Suprapubic skin (tissue), 4 donors: ENCODE measurements at places on chromosomes 5 and 9. TPM values are rescaled to one million over a fixed set of nuclear protein-coding genes. Genes with fewer than 3 reads are reported as not detected.
A peak's percentile ranks its signal among the peaks of the same experiment; 100 is the strongest.

Gene CD180
- total RNA-seq: 0.11 TPM

Gene CDKN2B-AS1
- total RNA-seq: 0.59 TPM

Gene C9
- not detected for total RNA-seq

Gene SOX30
- total RNA-seq: not detected

Gene F12
- 4.3 TPM for total RNA-seq

Gene ENHO
- 4.0 TPM for total RNA-seq

Gene SOHLH1
- total RNA-seq: not detected

Gene PURA
- total RNA-seq: 19.0 TPM

Gene B4GALT1
- 55.7 TPM for total RNA-seq

Gene GCNT4
- 3.6 TPM for total RNA-seq

GRCh38 chr9:132800038-132800648 lies 77.9 kb downstream of the AK8 start:
- DNase-seq: no peak

DNA sequence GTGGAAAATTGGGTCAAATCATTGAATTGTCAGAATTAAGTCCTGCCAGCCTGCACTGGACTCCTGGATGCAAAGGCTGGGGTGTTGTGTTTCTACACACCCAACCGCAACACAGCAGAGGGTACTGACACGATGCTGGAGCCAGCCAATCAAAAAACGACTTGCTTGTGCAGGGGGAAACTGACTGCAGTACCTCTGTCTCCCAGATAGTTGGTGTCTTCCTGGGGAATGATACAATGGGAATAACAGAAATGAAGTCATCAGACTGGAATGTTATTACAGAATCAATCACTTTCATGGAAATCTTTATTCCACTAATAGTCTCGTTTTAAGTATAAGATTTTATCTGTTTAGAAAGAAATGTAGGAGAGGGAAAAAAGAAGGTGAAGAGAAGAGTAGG lies 330.3 kb downstream of the MLLT3 start:
- DNase-seq: no peak

GRCh38 chr9:15139469-15139868 lies 167.5 kb downstream of the TTC39B start:
- no peak for DNase-seq

- DNase-seq: no peak
Observed at GRCh38 chr9:100170085-100170484, 71.0 kb downstream of the INVS start.

DNA sequence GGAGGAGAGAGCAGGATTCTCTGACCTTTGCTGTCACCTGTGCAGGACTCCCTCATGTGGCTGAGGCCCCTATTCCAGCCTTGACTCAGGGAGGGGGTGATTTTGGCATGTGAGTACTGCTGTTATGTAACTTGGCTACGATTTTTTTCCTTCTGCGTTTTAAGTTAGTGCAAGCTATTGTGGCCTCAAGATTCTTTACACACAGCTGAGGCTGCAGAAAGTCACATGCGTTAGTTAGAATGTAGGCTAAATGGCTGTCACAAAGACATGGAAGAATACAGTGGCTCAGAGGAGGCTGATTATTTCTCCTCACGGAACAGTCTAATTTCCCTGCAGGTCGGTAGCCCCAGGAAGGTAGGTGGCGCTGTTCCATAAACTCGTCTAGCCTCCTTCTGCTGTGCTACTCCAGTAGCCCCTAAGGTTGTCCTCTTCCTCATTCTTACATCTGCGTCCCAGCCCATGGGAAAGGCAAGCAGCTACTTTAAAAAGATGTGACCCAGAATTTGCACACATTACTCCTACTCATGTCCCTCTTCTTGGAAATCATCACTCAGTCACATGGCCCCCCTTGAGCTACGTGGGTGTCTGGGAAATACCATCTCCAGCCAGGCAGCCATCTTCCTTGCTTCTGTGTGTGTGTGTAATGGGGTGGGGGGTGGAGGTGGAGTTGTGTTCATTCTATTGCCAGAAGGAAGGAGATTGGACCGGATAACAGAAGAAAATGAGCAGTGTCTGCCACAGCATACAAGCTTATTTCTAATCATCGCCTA lies 486.6 kb downstream of the CCDC171 start:
- no peak for DNase-seq

DNA sequence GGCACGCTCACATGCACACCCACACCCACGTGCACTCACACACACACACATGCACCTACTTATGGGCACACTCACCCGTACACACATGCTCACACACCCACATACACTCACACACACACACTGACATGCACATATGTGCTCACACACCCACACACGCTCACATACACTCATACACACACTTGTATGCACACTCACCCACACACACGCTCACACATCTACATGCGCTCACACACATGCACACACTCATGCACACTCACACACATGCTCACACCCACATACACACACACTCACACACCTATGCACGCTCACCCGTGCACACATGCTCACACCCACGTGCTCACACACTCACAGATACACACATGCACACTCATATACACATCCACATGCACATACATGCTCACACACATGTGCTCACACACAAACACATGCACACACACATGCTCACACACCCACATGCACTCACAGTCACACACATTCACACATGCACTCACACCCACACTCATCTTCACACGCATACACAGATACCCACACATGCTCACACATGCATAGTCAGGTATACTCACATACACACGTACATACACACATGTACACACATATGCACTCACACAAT lies 138.3 kb downstream of the OLFM1 start:
- DNase-seq: peak; percentile 21

- DNase-seq: no peak
Observed at GRCh38 chr5:54872810-54873209, 112.6 kb downstream of the ESM1 start.

DNA sequence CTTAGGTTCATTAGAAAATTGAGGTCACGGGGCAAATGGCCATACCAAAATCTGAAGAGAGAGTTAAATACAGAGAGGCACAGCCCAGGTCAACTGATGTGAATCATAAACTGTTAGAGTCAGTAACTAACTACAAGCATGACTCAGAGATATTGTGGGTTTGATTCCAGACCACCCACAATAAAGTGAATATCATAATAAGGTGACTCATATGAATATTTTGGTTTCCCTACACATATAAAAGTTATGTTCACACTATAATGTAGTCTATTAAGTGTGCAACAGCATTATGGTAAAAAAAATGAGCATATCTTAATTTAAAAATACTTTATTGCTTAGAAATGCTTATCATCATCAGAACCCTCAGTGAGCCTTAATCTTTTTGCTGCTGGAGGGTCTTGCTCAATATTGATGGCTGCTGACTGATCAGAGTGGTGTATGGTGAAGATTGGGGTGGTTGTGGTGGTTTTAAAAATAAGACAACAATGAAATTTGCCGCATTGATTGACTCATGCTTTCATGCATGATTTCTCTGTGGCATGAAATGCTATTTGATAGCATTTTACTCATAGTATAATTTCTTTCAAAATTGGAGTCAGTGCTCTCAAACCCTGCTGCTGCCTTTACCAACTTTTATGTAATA lies 53.1 kb upstream of the EDIL3 start:
- DNase-seq: no peak

- no peak for DNase-seq
Observed at GRCh38 chr5:168092209-168093185, 198.9 kb upstream of the WWC1 start.

DNA sequence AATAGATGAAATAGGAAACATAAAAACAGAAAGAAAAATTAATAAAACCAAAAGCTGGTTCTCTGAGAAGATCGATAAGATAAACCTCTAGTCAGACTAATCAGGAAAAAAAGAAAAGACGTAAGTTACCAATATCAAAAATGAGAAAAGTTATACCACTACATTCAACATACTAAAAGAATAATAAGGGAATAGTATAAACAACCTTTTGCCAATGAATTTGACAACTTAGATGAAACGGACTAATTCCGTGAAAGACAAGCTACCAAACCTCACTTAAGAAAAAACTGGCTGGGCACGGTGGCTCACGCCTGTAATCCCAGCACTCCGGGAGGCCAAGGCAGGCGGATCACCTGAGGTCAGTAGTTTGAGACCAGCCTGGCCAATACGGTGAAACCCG lies 7.5 kb downstream of the KIF3A start:
- DNase-seq: no peak

DNA sequence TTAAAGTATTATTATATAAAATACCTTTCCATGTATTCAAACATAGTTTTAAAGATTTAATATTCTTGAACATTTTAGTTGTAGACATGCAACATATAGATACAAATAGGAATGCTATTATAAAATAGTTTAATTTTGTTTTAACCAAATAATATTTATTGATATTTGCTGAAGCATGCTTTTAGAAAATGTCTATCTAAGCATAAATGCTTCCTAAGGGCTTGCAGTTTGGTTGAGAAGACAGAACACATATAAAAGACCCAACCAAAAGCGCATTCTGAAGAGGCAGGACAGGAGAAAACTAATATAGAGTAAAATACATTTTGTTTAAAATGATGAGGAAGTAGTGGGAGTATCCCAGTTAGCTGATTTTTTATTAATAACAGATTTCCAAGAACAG lies 181.5 kb upstream of the ISL1 start:
- DNase-seq: no peak

- DNase-seq: no peak
Observed at GRCh38 chr9:116574027-116574679, 113.0 kb upstream of the TRIM32 start.

- DNase-seq: no peak
Observed at GRCh38 chr5:13749766-13750165, 194.7 kb downstream of the DNAH5 start.

DNA sequence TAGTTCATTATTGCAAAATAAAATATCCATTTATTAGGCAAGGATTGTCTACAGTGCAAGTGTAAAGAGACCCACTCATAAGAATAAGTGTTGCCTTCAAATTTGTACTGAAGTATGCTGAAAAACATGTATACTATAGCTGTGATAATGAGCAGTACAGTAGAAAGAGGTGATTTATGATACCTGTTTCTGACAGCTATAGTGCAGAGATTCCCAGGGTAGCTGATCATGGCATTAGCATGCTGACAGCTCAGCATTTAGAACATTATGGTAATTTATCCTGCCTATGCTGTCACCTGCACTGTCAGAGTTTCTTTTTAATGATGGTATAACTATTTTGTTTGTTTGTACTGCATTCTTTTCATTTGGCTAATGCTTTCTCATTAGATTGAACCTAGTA lies 177.6 kb upstream of the TLX3 start:
- DNase-seq: no peak

- DNase-seq: no peak
Observed at GRCh38 chr9:17625644-17626388, 47.0 kb downstream of the SH3GL2 start.

GRCh38 chr5:9194509-9194908 lies 351.4 kb downstream of the SEMA5A start:
- DNase-seq: no peak

GRCh38 chr9:88980740-88981203 lies 10.5 kb upstream of the S1PR3 start:
- DNase-seq: no peak

GRCh38 chr9:82354279-82354659 lies 365.7 kb downstream of the SPATA31D1 start:
- DNase-seq: no peak

- DNase-seq: no peak
Observed at GRCh38 chr5:131536211-131536826, 98.7 kb downstream of the RAPGEF6 start.

DNA sequence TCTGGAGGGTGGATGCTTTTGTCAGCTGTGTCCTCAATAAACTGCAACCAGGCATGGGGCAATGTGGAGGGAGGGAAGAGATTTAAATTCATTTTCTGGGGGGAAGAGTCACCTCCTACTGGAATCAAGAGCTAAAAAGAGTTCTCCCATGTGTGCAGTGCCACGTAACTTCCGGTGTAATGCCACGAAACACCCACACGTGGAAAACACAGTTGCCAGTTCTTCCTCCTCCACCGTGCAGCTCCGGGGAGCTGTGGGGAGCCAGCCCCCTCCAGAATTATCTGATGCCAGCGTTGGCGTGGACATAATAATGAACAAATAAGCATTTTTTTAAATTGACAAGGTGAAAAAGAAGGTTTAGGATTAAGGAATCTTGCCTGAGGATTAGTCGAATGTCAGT lies 32.1 kb upstream of the MED10 start:
- DNase-seq: no peak

GRCh38 chr9:33818167-33818846 lies 1.3 kb downstream of the UBE2R2 start:
- DNase-seq: no peak
